ENCODE measurements at places on chromosomes 16 and 17.

DNA sequence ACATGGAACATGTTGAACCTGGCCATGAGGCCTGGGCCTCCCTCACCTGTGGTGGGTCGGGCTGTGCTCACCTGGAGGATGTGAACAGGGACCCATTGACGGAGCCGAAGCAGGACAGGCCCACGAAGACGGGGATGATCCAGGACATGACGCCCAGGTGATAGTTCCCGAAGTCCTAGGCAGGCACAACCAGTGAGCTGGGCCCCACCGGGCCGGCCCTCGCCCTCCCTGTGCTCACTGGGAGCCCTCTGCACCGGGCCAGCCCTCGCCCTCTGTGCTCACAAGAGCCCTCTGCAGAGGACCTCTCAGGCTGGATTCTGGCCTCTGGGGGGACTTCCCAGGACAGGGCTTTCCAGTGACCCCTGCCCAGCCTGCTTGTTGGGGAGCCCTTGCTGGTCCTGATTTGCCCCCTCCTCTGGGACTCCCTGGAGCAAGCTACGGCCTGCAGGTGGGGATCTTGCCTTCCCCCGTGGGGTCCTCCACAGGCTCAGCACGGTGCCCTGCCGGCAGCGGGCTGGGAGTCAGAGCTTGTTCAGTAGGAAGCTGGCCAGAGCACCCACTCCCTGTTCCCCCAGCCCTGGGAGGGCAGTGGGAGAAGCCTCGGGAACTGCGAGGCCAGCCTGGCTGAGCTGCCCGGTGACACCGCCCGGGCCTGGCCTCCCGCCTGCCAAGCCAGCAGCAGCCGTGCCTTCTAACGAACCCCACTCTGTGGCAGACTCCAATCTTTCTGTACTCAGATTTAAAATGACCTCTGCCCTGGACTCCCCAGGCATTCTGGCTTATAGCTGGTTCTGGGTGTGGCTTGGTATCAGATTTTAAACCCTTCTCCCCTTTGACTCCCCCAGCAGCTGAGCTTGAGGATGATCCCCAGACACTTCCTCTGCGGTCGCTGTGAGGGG is 30.4 kb downstream of the SLC7A5 start:
- no peak for DNase-seq

DNA sequence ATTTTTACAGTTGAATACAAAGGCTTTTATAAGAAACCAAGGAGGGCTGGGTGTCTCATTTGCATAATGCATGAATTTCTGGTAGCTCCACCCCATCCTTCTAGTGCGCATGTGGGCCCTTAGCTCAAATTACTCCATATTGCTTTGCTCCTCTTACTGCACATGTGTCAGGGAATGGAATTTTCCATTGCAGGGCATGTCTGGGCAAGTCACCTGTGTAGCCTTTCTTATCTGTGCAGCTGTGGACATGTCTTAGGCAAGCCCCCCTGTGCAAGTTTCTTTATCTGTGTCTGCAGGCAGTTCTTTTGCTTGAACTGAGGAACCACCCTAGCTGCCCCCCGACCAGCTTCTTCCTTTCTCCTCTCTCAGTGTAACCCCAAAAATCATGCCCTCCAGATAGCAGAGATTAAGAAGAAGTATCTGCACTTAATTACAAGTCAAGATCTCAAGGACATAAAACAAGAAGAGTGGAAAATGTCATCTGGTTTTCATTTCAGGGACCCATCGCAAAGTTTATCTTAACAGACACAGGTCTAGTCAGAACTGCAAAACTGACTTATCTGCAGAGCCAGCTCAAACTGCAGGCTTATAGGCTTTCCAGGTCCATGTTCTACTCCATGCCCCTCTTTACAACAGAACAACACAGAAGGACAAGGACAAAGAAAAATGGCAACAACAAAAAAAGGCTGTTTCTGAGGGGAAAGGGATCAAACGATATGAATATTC is 137.9 kb upstream of the HS3ST4 start:
- no peak for DNase-seq

DNA sequence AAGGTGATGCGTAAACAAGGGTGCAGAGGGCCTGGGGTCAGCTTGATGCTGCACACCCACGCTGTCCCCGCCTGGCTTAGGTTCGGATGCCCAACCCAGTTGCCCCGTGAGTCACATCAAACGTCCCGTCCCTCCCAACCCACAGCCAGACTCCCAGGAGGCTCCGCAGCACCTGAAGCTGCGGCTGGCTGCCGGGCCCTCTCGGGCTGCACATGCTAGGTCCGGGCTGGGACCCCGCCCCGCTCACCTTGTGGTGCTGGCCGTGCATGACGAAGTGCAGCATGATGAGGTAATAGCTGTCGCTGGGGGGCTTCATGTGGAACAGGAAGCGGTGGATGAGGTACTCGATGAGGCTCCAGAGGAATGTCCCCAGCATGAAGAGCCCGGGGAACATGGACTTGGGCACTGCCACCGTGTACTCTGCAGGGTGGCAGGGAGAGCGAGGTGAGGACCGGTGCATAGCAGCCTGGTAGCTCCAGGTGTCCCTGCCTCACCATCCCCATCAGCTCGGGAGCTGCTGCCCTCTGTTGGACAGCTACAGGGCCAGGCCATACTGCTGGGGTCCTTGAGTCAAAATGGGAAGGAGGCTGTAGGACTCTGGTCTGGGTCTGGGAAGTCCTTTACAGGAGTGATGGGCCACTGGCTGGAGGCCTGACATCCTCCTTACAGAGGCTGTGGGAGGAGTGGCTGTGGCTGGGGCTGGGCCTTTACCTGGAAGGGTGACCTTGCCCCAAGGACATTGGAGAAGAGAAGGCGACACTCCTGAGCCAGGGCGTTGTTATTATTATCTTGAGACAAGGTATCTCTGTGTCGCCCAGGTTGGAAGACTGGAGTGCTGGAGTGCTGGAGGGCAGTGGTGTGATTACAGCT is 18.3 kb upstream of the MLKL start:
- no peak for DNase-seq

DNA sequence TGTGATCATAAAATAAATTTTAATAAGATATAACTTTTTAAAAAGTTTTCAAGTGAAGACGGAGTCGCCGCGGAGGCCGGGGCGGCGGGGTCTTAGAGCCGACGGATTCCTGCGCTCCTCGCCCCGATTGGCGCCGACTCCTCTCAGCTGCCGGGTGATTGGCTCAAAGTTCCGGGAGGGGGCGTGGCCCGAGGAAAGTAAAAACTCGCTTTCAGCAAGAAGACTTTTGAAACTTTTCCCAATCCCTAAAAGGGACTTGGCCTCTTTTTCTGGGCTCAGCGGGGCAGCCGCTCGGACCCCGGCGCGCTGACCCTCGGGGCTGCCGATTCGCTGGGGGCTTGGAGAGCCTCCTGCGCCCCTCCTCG is at the start of gene FOXC2:
Gene FOXC2, plus strand, starts transcription at position 229 of the 365 bp plus-strand sequence. CDS start 507 bp downstream, outside the sequence.
- DNase-seq, result no peak

- no peak for DNase-seq
Observed at GRCh38 chr17:5225668-5226457, 8.8 kb downstream of the SCIMP start.

Measured in DMS 273 treated with DMSO at 0.1 percent for 48 hours (cell line).